ENCODE measurements at places on chromosomes 1 and 21. TPM values are rescaled to one million over a fixed set of nuclear protein-coding genes. Genes with fewer than 3 reads are reported as not detected.

KRTAP12-2 gene
- not detected for total RNA-seq

SDC3 gene
- total RNA-seq, result 33.7 TPM

SLC35F3 gene
- total RNA-seq, result 6.1 TPM

SLC1A7 gene
- not detected for total RNA-seq

RASAL2 gene
- 47.8 TPM for total RNA-seq

ITPKB gene
- total RNA-seq, result 13.4 TPM

HSPG2 gene
- total RNA-seq, result 126 TPM

SUSD4 gene
- total RNA-seq, result 3.2 TPM

PCSK9 gene
- total RNA-seq, result 60.7 TPM

FCRL2 gene
- total RNA-seq, result not detected

MFAP2 gene
- total RNA-seq, result 12.5 TPM

SLC25A24 gene
- 47.3 TPM for total RNA-seq

CD48 gene
- total RNA-seq, result not detected

AMIGO1 gene
- 4.1 TPM for total RNA-seq

SMCP gene
- not detected for total RNA-seq

TTC39A gene
- total RNA-seq, result 10.4 TPM

Data from PC-9 (cell line).